ENCODE measurements at places on chromosomes 11 and 22. TPM values are rescaled to one million over a fixed set of nuclear protein-coding genes. Genes with fewer than 3 reads are reported as not detected.

MMP8 gene
- total RNA-seq: not detected

SLC35C1 gene
- 25.1 TPM for total RNA-seq

TSPAN4 gene
- total RNA-seq: 167 TPM

OR5L2 gene
- total RNA-seq: not detected

DNA sequence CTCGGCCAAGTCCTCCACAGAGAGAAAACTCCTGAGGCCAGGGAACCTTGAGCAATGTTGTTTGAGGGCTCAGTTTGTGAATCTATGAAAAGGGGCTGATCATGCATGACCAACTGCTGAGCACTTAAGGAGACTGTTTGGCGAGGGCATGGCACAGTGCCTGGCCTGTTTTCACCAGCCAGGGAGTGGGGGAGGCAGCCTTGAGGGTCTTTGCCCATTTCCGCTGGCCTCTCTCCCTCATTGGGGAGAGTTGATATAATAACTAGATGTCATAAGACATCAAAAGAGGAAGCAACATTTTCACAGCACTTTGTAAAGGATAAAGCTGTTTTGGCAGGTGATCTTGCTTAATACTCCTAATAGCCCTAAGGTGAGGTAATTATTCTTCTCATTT, 110.6 kb downstream of the TP53I11 start:
- no peaks in the 10 kb centered on the region for H3K27me3 ChIP-seq
- no peaks in the 10 kb centered on the region for H3K4me1 ChIP-seq
- no peak overlapping the region for H3K4me3 ChIP-seq
- H3K27ac ChIP-seq: no peak overlapping the region
- DNase-seq: no peak

GRCh38 chr11:34825670-34826383, 90.4 kb downstream of the APIP start:
- no peak overlapping the region for H3K4me3 ChIP-seq
- peak; percentile 68 for DNase-seq
- peaks cover 3% of the 10 kb centered on the region for H3K4me1 ChIP-seq
- H3K27me3 ChIP-seq: no peaks in the 10 kb centered on the region

DNA sequence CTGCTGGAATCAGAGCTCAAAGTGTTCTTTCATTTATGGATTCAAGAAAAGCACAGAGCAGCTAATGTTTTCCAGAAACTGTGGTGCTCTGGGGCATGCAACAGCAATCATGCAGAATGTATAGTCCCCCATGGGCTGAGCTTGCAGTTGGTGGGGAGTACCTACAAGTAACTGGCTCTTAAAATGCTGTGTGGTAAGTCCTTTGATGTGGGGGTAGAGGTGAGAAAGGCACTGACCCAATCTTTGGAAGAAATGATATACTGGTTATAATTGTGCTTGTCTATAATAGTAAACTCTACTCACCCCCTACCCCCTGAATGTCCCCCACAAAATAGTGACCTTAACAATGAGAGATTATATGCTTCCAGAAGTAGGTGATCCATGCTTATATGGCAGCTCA, 29.1 kb upstream of the CD44 start:
- H3K27ac ChIP-seq: no peak overlapping the region
- H3K4me1 ChIP-seq: peaks cover 16% of the 10 kb centered on the region
- H3K4me3 ChIP-seq: no peak overlapping the region
- DNase-seq: no peak

- no peaks in the 10 kb centered on the region for H3K4me1 ChIP-seq
- H3K27me3 ChIP-seq: no peaks in the 10 kb centered on the region
- no peaks in the 10 kb centered on the region for H3K36me3 ChIP-seq
- H3K27ac ChIP-seq: no peak overlapping the region
- no peak overlapping the region for H3K4me3 ChIP-seq
These were observed 252.4 kb downstream of the GRM5 start for GRCh38 chr11:88813233-88813915.

DNA sequence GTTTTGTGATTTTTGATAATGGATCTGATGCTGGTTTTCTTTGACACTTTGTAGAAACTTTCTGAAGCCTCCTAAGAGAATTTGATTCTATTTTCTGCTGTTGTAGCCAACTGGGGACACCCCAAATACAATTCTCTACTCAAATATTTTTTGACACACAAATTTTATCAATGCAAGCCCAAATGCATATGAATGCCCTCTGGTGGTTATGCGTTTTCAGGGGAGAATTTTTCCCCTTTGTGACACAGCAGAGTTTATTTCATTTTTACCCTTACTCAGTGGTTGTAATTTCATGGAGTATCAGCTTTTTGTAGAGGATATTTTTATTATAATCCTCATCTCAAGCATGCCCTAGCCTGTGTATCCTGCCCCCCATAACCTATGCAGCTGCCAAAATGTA, 44.7 kb upstream of the MTMR2 start:
- no peaks in the 10 kb centered on the region for H3K4me1 ChIP-seq
- no peak overlapping the region for H3K27ac ChIP-seq
- no peaks in the 10 kb centered on the region for H3K27me3 ChIP-seq
- H3K36me3 ChIP-seq: no peaks in the 10 kb centered on the region
- no peak for DNase-seq
- no peak overlapping the region for H3K4me3 ChIP-seq

DNA sequence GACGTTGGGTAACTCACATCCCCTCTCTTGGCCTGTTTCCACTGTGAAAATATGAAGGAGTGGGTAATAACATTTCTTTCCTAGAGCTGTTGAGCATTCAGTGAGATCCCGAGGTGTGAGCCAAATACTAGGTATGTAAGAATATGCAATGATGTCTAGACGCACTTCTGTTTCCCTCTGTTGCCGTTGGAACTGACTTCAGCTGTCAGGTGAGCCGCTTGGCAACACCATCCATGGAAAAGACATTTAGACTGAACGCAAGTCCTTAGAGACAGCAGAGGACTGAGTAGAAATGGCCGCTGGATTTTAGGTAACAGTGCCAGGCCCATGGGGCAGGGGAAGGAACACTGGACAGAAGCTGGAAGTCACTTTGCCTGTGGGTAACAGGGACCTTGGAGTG, 29.5 kb upstream of the SHANK2 start:
- no peaks in the 10 kb centered on the region for H3K4me1 ChIP-seq
- no peaks in the 10 kb centered on the region for H3K36me3 ChIP-seq
- no peak overlapping the region for H3K27ac ChIP-seq
- H3K4me3 ChIP-seq: no peak overlapping the region

DNA sequence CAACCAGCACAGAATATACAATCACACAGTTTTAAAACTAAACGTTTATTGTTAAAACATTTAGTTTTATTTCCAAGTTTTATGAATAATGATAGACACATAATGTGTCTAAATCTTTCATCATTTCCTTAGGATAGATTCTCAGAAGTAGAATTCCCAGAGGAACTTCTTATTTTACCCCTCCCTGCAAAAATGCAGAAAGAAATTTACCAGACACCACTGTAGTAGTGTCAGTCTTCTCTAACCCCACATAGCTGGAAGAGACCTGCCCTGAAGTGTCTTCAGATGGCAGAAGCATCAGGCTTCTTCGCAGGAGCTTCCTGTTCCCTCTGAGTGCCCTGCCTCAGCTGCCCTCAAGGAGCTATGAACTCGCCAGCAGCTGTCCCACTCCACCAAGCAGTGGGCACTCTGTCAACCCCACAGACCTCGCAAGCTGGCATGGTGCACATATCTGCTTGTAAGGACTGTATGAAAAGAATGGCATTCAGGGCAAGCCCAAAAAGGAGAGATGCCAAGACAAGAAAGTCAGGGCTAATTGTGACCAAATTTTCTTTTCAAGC, 28.5 kb upstream of the PAK1 start:
- H3K4me1 ChIP-seq: peaks cover 4% of the 10 kb centered on the region
- H3K27me3 ChIP-seq: no peaks in the 10 kb centered on the region
- no peak overlapping the region for H3K27ac ChIP-seq
- no peaks in the 10 kb centered on the region for H3K36me3 ChIP-seq

DNA sequence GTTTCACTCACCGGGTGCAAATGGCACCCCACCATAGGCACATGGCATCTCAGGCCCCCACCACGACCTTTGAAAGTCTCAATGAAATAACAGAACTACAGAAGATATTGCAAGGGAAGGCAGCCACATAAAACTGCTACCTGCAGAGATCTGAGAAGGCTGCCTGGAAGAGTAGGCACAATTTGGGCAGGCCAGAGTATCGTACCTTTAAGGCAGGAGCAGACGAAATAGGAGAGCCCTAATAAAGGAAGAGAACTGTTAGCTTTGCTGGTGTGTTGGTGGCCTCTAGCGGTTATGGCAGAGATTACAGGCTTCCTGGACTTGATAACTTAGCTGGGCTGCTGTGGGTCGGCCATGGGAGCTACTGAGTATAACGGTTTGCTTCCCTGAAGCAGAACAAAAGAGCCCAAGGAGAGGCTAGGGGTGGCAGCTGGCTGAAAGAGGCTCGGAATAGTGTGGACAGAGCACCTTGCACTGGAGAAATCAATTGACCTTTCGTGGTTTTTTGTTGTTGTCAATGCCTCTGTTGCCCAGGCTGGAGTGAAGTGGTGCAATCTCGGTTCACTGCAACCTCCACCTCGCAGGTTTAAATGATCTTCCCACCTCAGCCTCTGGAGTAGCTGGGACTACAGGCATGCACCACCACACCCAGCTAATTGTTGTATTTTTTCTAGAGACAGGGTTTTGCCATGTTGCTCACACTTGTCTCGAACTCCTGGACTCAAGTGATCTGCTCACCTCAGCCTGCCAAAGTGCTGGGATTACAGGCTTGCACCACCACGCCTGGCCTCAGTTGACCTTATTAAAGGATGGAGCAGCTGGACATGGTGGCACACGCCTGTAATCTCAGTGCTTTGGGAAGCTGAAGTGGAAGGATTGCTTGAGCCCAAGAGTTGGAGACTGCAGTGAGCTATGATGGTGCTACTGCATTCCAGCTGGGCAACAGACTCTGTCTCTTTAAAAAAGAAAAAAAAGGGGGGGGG, 4.8 kb downstream of the SDF2L1 start:
- DNase-seq: peak; percentile 75
- no peak overlapping the region for H3K4me3 ChIP-seq
- H3K4me1 ChIP-seq: peaks cover 25% of the 10 kb centered on the region
- H3K27ac ChIP-seq: no peak overlapping the region

- no peak overlapping the region for H3K4me3 ChIP-seq
- peaks cover 30% of the 10 kb centered on the region for H3K4me1 ChIP-seq
- no peaks in the 10 kb centered on the region for H3K36me3 ChIP-seq
These were observed 10.4 kb upstream of the SLC39A13 start for GRCh38 chr11:47398011-47398410.

- H3K4me3 ChIP-seq: no peak overlapping the region
- H3K27me3 ChIP-seq: no peaks in the 10 kb centered on the region
- H3K27ac ChIP-seq: no peak overlapping the region
These were observed 127.4 kb downstream of the ELP4 start for GRCh38 chr11:31636983-31637382.

GRCh38 chr11:26958702-26959049, 35.2 kb upstream of the FIBIN start:
- H3K4me3 ChIP-seq: no peak overlapping the region
- H3K27me3 ChIP-seq: no peaks in the 10 kb centered on the region
- H3K27ac ChIP-seq: no peak overlapping the region
- DNase-seq: no peak

DNA sequence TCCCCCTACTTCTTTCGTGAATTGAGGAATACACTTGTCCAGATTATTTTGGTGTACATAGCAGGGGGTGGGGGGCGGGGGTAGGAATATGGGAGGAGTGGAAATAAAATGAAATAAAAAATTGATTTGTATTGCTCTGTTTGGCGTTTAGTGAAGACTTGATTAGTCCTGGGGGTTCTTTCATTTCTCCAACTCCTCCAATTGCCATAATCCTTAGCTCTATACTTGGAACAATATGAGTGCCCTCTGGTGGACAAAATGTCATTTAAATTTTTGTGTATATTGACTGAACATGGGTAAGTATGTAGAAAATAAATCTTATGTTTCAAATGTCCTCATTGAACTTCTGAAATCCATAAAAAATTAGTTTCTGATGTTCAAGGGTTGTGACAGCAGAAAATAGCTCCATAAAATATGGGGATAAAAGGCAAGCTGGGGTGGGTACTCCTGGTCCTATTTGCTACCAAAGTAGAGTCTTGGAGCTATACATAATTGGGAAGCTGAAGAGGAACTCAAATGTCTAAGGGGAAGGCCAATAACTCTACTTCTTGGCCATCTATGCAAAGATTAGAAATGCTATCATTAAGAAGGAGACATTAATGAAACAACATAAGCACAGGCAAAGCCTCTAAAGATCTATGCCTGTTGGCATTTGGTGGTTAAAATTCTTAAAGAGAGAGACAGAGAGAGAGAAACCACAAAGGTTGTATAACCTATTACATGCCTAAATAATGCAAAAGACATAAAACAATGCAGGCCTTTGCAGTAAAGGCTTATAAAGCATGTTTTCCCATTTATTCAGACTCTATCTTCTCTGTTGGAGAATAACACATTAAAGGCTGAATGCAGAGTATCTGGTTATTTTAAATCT, 421.6 kb downstream of the METTL15 start:
- no peak for DNase-seq
- no peak overlapping the region for H3K4me3 ChIP-seq
- H3K27me3 ChIP-seq: no peaks in the 10 kb centered on the region

DNA sequence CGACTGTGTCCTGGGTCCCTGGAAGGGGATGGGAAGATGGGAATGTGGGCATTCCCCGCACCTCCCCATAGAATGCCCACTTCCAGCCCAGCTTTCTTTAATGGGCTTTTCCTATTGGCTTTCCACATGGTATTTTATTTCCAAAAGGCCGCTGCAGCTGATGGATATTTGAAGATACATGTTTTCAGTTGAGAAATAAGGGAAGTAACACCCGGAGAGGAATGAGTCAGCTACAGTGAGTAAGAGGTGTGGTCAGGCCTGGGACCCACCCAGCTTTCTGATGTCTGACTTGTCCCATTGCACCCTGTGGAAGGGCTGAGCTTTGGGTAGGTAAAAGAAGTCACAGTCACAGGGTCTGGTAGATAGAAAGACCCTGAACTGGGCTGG, 476.9 kb downstream of the MIAT start:
- H3K36me3 ChIP-seq: no peaks in the 10 kb centered on the region
- DNase-seq: no peak
- H3K4me3 ChIP-seq: no peak overlapping the region
- no peaks in the 10 kb centered on the region for H3K4me1 ChIP-seq
- peaks cover 7% of the 10 kb centered on the region for H3K27me3 ChIP-seq
- H3K27ac ChIP-seq: no peak overlapping the region
